ENCODE measurements at places on chromosomes 2 and 18.

- DNase-seq, result no peak
Measured at GRCh38 chr18:9135081-9135911, 1.3 kb upstream of the ANKRD12 start.

GRCh38 chr2:118671701-118672454 lies 175.6 kb downstream of the EN1 start:
- DNase-seq, result no peak

- no peak for DNase-seq
Measured at GRCh38 chr2:190093793-190094192, 31.3 kb upstream of the MSTN start.

- DNase-seq, result no peak
Measured at GRCh38 chr18:55592106-55592505, 4.1 kb upstream of the TCF4 start.

GRCh38 chr2:30367232-30368070 lies 79.6 kb upstream of the LCLAT1 start:
- no peak for DNase-seq

GRCh38 chr18:10374636-10375293 lies 79.7 kb upstream of the APCDD1 start:
- DNase-seq, result no peak
